Omental fat pad (tissue), 4 donors: ENCODE measurements at places on chromosomes 13 and 19. TPM values are rescaled to one million over a fixed set of nuclear protein-coding genes. Genes with fewer than 3 reads are reported as not detected.

Gene CYP2S1
- total RNA-seq, result 0.32 TPM

Gene MISP
- 1.4 TPM for total RNA-seq

Gene GARIN5A
- total RNA-seq, result not detected

Gene SWSAP1
- total RNA-seq, result 1.1 TPM

Gene IZUMO1
- 2.5 TPM for total RNA-seq

Gene ZNF99
- not detected for total RNA-seq

Gene ADGRE1
- total RNA-seq, result not detected

Gene SPTBN4
- 1.4 TPM for total RNA-seq

Gene ARL11
- total RNA-seq, result 0.93 TPM

Gene RTBDN
- total RNA-seq, result not detected

Gene PLK5
- total RNA-seq, result not detected

Gene ZNF836
- total RNA-seq, result 6.1 TPM

Gene NDFIP2
- 26.7 TPM for total RNA-seq

Gene ZNF260
- 5.3 TPM for total RNA-seq

Gene SH2D3A
- 3.4 TPM for total RNA-seq

Gene CEACAM16
- total RNA-seq, result not detected

Gene EFNB2
- total RNA-seq, result 47.3 TPM

Gene MATK
- total RNA-seq, result 3.8 TPM

Gene ZFP36
- total RNA-seq, result 827 TPM
